ENCODE measurements at places on chromosomes 7 and 10.

GRCh38 chr10:13938950-13939349, 352.2 kb downstream of the PRPF18 start:
- no peak for DNase-seq

- DNase-seq: no peak
These were observed 24.9 kb upstream of the AMPH start for GRCh38 chr7:38655833-38656774.

DNA sequence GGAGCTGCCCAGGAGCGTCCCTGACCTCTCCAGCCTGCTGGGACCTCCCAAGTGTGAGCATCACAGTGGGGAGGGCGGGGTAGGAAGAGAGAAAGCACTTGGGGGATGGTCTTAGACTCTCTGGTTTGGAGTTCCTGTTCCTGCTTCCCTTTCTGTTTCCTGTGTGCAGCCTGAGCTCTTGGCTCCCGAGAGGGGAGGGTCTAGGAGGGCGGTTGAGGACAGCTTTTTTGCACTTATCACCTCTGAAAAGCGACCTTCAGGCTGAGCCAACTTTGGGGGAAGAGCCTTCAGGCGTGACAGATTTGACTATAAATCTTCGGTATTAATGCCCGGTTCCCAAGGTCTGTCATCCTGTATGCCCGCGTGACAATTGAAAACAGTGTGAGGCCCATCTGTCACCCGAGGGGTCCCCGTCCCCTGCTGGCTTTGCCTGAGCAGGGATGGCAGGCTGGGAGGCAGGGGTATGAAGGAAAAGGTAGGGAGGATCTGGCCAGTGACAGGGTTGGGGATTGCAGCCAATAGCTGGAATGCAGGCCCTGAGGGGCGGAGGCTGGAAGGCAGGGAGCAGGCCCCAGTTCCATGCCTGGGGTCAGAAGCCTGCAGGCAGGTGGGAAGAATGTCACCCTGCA, 78.6 kb downstream of the CDH23 start:
- DNase-seq: no peak

- no peak for DNase-seq
These were observed 62.6 kb upstream of the EN2 start for GRCh38 chr7:155395176-155395797.

DNA sequence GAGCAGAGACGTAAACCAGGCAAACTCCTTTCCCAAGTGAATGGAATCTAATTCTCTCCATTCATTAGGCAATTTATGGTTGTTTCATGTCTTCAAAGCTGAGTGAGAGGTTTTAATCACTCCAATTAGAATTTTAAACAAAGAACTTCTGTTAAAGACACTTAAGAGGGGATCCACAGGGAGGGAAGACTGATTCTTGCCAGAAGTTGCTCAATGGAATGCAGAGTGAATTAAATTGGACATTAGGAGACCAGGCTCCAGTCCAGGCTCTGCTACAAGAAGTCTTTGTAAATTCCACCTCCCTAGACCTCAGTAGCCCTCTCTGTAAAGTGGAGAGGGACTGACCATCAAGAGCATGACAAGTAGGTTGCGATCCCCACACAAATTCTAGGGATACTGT, 130.7 kb upstream of the TMEM72 start:
- DNase-seq: no peak
